CD4-positive, alpha-beta T cell (primary cell): ENCODE measurements at places on chromosomes 1 and 21. TPM values are rescaled to one million over a fixed set of nuclear protein-coding genes. Genes with fewer than 3 reads are reported as not detected.

HAO2 gene
- not detected for total RNA-seq

HCN3 gene
- total RNA-seq: 1.8 TPM

WNT4 gene
- total RNA-seq: not detected

RHBDL2 gene
- not detected for total RNA-seq

APOBEC4 gene
- not detected for total RNA-seq

TAL1 gene
- total RNA-seq: not detected

SPRR2E gene
- not detected for total RNA-seq

CD1B gene
- not detected for total RNA-seq

TEKT2 gene
- total RNA-seq: 0.22 TPM

NEXN gene
- 0.25 TPM for total RNA-seq

PSMB4 gene
- total RNA-seq: 324 TPM

DNA sequence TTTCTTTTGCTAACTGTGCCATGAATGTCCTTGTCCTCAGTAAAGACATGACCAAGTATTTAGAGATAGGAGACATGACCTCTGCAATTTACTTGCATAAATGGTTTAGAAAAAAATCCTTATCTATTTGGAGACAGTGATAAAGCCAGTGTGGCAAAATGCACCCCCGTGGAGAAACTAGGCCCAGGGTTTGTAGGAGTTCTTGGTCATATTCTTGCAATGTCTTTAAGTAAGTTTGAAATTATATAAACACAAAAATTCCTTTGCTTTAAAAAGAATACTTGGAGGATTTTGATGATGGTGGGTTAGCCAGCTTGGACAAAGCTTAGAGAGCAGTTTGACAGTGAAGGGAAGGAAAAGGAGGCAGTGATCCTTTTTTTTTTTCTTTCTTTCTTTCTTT is 101.9 kb upstream of the SLC45A1 start:
- no peak overlapping the region for H3K27ac ChIP-seq
- H3K4me1 ChIP-seq: peaks cover 20% of the 10 kb centered on the region
- peaks cover 39% of the 10 kb centered on the region for H3K27me3 ChIP-seq
- H3K4me3 ChIP-seq: no peak overlapping the region

DNA sequence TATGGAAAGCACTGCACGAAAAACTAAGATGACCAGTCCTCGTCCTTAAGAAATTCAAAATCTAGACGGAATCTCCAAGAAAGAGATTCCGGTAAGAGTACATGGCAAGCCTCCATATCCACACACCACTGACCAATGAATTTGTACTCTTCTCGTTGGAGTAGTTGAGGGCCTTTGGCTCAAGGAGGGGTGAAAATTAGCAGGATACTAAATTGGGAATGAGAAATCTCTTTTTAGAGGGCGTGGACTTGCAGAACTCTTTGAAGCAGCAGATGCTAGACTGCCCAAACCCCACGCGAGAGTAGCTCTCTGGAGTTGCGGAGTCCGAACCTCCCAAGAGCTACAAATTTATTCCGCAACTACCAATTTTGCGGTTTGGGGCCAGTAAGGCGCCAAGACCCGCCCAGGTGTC is 872 bp upstream of the PPP2R5A start:
- peaks cover 22% of the 10 kb centered on the region for H3K4me1 ChIP-seq
- no peak for DNase-seq
- no peaks in the 10 kb centered on the region for H3K27me3 ChIP-seq
- H3K4me3 ChIP-seq: peak overlapping the region; percentile 99
- H3K27ac ChIP-seq: peak overlapping the region; percentile 78
- H3K36me3 ChIP-seq: no peaks in the 10 kb centered on the region

DNA sequence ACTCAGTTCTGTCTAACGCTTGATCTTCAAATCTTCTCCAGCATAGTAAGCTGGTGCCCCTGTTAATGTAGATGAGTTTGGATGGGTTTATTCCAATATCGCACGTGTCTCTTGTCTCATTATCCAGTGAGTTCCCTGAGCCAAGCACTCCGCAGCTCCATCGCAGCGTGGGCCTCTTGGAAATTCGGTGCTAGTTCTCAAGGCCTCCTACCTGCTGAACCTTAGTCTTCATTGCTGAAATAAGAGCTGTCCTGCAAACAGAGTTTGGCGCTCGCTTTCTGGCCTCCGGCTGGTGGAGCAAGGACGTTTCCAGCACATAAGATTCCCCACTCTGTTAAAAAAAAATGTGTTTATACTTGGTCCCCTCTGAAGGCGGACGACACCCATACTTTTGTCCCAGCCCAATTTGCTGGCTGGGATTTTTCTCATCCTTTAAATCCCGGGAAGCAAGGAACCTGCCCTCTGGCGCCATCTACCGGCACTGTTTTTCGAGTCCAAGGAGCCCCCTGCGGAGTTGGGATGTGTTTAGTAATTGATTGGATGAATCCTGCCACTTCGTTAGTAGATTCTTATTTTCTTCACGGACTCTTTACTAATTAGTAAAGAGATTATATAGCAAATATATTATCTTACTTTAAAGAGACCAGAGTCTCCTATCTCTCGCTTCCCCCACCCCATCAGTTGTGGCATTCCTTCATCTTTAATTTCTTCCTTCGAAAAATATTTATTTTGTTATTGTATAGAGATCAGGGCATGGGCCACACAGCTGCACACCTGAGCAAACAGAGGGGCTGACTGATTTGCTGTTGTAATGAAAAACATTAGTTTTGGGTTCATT is 14.7 kb downstream of the JUN start:
- no peaks in the 10 kb centered on the region for H3K27me3 ChIP-seq
- H3K27ac ChIP-seq: no peak overlapping the region
- no peak overlapping the region for H3K4me3 ChIP-seq
- peaks cover 6% of the 10 kb centered on the region for H3K4me1 ChIP-seq

- no peak overlapping the region for H3K27ac ChIP-seq
- no peaks in the 10 kb centered on the region for H3K36me3 ChIP-seq
- H3K27me3 ChIP-seq: no peaks in the 10 kb centered on the region
Measured at GRCh38 chr21:30240661-30241060, 24.8 kb upstream of the CLDN8 start.

DNA sequence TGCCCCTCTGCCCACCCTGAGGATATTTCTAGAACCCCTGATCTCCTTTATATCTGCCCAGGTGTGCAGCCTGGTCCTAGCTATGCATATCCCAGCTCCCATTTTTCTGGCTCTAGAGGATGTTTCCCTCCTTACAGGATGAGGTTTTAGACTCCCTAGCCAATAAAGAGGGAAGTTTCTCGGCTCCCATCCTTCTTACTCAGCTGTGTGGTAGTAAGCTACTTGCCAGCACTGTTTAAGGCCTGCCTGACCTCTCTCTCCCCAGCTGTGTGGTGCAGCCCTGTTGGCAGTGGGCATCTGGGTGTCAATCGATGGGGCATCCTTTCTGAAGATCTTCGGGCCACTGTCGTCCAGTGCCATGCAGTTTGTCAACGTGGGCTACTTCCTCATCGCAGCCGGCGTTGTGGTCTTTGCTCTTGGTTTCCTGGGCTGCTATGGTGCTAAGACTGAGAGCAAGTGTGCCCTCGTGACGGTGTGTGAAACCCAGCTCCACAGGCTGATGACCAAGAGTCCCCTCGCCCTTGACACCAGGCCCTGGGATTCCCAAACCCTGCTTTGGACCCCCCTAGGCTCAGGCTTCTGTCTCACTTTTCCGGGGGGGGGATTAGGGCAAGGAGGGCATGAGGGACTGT is 7.8 kb upstream of the P3R3URF start:
- peaks cover 15% of the 10 kb centered on the region for H3K36me3 ChIP-seq
- DNase-seq: peak; percentile 10
- H3K4me3 ChIP-seq: no peak overlapping the region
- peaks cover 3% of the 10 kb centered on the region for H3K27me3 ChIP-seq
- peaks cover 12% of the 10 kb centered on the region for H3K4me1 ChIP-seq

DNA sequence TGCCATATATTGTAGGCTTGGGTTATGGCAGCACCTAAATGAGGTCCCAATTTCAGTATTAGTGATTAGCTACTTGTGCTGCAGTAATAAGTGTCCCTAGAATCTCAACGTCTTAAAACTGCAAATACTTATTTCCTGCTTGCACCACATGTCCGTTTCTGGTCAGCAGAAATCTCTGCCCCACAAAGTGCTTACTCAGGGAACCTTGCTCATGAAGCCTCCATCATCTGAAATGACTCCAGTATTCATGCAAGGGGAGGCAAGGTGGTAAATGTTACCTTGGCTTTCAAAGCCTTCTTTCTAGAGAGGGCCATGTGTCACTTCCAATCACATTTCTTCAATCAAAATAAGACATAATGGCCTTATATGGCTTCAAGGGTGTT is 274.2 kb upstream of the KAZN start:
- DNase-seq: no peak
- H3K36me3 ChIP-seq: no peaks in the 10 kb centered on the region
- peaks cover 8% of the 10 kb centered on the region for H3K27me3 ChIP-seq
- no peaks in the 10 kb centered on the region for H3K4me1 ChIP-seq

- H3K4me1 ChIP-seq: no peaks in the 10 kb centered on the region
- H3K27ac ChIP-seq: no peak overlapping the region
- H3K27me3 ChIP-seq: no peaks in the 10 kb centered on the region
- no peak overlapping the region for H3K4me3 ChIP-seq
Measured at GRCh38 chr1:67586596-67586995, 98.4 kb upstream of the GADD45A start.

- no peak overlapping the region for H3K27ac ChIP-seq
- no peak overlapping the region for H3K4me3 ChIP-seq
- H3K4me1 ChIP-seq: no peaks in the 10 kb centered on the region
Measured at GRCh38 chr1:8674912-8675311, 142.5 kb downstream of the RERE start.

DNA sequence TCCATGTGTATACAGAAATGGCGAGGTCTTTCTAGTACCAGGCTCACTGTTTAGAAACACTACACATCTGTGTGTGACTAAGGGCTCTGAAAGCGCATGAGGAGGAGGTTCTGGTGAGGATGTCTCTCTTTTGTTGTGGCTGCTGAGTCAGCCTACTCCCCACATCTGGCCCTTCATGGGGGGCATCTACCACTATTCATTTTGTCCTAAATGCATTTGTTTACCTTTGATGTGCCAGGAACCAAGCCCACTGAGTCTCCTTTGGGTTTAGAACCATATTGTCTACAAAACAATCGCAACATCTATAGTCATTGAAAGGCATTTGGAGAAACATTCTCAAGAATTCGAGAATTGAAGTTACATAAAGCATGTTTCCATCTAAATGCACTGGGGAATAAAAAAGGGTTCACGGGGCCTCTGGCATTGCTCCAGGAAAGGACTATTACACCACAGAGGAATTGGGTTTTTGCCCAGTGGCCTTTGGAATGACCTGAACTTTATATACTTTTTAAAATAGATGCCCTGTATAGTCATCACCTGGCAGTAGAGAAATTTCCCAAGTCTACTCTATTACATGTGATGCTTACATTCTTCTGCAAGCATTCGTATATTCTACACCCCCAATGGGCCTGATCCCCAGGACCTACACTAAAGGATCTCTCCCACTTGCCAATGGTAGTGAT is 35.1 kb upstream of the ADORA3 start:
- DNase-seq: no peak
- no peaks in the 10 kb centered on the region for H3K27me3 ChIP-seq
- H3K4me1 ChIP-seq: no peaks in the 10 kb centered on the region
- no peak overlapping the region for H3K4me3 ChIP-seq
- H3K36me3 ChIP-seq: no peaks in the 10 kb centered on the region

DNA sequence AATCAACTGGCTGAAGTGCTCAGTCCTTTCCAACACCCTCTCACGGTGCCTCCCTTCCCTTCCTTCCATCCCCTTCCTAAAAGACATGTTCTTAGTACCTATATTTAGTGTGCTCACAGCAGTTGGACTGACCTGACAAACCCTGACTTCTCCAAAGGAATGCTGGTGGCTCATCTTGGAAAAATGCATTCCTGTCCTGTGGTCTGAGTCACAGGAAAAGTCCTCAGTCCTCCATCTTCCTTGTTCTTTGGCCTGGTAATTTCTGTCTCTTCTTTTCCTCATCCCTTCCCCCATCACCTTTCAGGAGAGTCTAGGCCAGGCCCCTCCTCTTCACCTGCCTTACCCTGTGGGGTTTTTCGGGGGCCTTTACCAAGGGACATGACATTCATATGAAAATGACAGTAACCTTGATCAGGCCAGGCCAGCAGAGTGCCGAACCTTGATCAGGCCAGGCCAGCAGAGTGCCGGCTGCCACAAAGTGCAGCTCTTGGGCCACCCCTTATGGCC is 7.2 kb downstream of the ATP1B1 start:
- H3K27ac ChIP-seq: no peak overlapping the region
- no peak overlapping the region for H3K4me3 ChIP-seq
- no peak for DNase-seq
- H3K27me3 ChIP-seq: no peaks in the 10 kb centered on the region
- no peaks in the 10 kb centered on the region for H3K36me3 ChIP-seq

- DNase-seq: peak; percentile 20
- H3K27ac ChIP-seq: no peak overlapping the region
- H3K4me3 ChIP-seq: no peak overlapping the region
- no peaks in the 10 kb centered on the region for H3K36me3 ChIP-seq
Measured at GRCh38 chr1:246785494-246786111, 61.4 kb downstream of the SCCPDH start.

DNA sequence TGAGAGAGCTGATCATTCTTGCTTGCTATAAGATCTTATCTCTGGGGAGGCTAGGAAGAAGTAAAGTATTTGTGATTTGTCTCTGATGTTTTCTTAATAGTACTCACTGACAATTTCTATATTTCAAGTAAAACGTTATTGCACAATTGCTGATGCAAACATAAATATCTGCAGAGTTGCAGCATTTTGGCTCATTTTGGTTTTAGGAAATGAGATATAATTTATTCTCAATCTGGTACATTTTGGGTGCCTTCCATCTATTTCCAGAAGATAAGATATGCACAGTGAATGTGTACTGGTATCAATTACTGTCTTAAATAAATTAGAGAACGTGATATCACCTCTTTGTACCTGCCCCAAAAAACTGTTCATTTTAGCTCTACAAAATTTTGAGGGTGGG is 1431.5 kb downstream of the BRINP3 start:
- no peak overlapping the region for H3K4me3 ChIP-seq
- H3K36me3 ChIP-seq: no peaks in the 10 kb centered on the region
- DNase-seq: no peak
- H3K4me1 ChIP-seq: no peaks in the 10 kb centered on the region

- no peaks in the 10 kb centered on the region for H3K36me3 ChIP-seq
- H3K27ac ChIP-seq: no peak overlapping the region
- H3K4me3 ChIP-seq: no peak overlapping the region
- H3K27me3 ChIP-seq: no peaks in the 10 kb centered on the region
Measured at GRCh38 chr1:154711416-154711815, 103.4 kb upstream of the ADAR start.

DNA sequence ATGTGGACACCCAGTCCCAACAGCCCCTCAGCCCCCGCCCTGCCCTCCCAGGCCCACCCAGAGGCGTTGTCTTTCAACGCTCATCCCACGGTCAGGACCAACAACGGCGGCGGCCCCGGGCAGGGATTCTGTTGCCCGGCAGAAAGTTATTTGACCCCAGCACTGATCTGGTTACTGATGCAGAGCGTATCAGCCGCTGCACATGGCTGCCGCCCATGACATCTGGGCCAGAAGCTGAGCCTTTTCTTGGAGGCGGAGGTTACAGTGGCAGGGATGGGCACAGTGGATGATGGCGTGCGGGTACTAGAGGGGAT is 127.1 kb upstream of the ARHGEF16 start:
- no peak overlapping the region for H3K4me3 ChIP-seq
- no peaks in the 10 kb centered on the region for H3K36me3 ChIP-seq
- H3K4me1 ChIP-seq: no peaks in the 10 kb centered on the region

DNA sequence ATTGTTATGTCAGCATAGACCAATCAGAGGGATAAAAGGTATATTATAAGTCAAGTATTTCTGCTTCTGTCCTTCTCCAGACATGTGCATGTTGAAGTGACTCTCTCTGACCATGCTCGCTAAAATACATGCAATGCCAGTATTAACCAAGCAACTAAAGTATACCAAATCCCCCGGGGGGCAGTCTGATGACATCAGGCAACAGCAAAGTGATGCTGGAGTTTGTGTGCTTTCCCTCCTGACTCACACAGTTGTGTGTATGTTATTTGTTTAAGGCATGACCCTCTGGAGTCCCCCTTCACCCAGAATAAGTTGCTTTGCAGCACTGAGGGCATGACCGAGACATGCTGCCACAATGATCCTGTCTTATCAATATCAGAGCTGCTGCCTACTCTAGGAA is 2.1 kb downstream of the BRINP2 start:
- H3K4me3 ChIP-seq: no peak overlapping the region
- H3K27me3 ChIP-seq: peaks cover 33% of the 10 kb centered on the region
- DNase-seq: no peak
